AG08395 (cell line): ENCODE measurements at places on chromosomes 3 and 15.

- peak; percentile 55 for DNase-seq
These were observed 4.2 kb downstream of the TEX264 start for GRCh38 chr3:51675201-51675611.

- DNase-seq = no peak
These were observed 249.6 kb upstream of the ROBO1 start for GRCh38 chr3:80017369-80017768.

- peak; percentile 69 for DNase-seq
These were observed 9.1 kb downstream of the BFSP2 start for GRCh38 chr3:133408961-133409360.

GRCh38 chr3:153293265-153293664 lies 131.2 kb downstream of the RAP2B start:
- peak; percentile 45 for DNase-seq

DNA sequence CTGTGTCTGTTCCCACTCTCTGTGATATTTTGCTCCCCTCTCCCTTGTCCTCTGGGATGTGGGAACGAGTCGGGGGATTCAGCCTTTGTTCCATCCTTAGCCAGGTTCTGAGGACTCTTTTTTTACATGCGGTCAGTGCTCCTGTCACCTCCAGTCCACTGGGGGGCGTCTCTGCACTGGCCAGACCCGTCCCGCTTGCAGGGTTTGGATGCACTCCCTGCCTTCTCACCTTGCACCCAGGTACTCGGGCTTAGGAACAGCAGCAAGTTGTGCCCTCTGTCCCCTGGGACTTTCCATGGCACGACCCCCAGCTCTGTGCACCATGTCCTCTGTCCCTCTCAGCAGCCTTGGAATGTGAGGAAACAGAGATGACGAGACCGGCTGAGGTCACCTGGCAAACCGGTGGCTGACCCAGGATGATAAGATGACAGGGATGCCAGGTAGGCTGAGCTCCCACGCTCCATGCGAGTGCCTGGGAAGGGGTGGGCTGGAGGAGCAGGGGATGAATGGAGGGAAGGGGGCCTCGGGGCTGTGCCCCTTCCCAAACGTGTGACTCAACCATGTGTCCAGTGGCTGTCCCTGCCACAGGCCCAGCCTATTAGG lies 27.3 kb upstream of the FGD5 start:
- peak; percentile 63 for DNase-seq

DNA sequence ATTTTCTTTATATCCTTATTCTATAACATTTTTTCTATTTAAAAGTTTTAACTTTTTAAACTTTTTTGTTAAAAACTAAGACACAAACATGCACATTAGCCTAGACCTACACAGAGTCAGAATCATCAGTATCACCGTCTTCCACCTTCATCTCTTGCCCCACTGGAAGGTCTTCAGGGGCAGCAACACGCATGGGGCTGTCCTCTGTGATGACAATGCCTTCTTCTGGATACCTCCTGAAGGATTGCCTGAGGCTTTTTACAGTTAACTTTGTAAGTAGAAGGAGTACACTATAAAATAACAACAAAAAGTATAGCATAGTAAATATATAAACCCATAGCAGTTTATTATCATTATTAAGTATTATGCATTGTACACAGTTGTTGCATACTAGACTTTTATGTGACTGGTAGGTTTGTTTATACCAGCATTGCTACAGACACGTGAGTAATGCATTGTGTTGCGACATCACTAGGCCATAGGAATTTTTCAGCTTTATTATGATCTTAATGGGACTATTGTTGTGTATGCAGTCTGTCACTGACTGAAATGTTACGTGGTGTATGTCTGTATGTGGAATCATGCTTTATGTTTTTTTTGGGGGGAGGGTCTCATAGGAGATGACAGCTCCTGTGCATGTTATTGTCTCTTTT lies 18.2 kb downstream of the ATP1B3 start:
- peak; percentile 48 for DNase-seq

- DNase-seq = peak; percentile 18
These were observed 384.7 kb downstream of the NTRK3 start for GRCh38 chr15:87871731-87872320.

- DNase-seq = no peak
These were observed 210.1 kb downstream of the CHST2 start for GRCh38 chr3:143329567-143330211.

DNA sequence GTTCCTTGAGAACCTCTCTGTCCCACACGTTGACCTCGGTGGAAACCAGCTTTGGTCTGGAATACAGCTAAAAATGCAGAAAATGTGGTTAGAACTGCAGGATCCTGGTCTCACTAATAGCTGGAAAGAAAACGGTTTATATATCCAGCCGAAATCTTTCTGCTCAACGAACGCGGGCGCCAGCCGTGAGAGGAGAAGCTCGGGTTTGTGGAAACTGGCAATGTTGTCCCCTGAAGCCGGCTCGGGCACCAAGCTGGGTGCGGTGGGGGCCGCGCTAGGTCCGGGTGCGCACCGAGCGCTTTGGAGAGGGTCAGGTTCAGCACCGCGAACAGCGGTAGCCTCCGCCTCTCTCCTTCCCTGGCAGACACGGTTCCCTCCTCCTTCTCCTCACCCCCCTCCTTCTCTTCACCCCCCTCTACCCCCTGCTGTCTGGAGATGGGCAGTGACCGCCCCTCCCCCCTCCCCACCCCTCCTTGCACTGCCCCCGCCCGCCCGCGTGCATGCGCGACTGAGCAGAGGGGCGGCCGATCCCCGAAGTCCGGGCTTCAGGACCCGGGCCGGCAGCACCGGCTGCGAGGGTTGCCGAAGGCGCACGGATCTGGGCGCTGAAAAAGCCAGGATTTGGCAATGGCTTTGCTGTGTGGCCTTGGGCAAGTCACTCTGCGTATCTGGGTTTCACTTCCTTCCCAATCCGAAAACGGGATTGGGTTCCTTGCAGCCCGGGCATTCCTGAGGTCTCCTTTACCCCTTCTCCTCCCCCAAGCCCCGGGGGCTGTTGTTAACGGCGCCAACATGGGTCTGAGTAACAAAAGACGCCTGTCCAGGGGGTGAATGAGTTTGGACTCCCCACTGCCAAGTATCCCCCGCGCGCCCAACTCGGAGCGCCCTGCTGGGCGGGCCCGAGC lies at the start of gene SKOR1:
SKOR1 (plus strand) TSS at position 534 of the 905 bp plus-strand sequence; CDS start at position 628, 94 bp downstream.
- DNase-seq = peak; percentile 64

DNA sequence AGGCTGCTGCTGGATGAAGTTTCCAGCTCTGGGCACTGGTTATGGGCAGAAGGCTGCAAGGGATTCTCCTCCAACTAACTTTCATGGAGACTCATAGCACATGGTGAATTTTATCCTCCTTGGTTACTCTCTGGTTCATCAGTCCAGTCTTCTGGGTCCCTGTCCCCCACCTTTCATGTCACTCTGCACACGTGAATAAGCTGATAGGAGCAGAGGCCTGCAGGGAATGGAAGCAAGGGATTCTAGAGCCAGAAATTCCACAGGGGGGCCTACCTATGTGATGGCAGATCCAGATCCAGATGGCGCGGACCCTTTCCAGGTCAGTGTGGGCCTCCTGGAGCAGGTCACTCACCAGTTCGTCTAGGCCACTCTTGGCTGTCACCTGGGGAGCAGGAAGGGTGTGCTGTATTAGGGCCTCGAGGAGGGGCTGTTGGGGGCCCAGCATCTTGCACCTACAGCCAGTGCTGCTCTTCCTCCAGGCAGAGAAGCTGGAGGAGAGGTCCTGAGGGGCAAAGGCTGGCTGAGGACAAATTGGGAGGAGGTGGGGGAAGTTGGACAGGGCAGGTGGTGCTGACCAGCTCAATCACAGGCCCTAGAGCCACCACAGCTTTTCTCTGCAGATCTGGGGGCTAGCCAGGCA lies 30.2 kb downstream of the KY start:
- no peak for DNase-seq

DNA sequence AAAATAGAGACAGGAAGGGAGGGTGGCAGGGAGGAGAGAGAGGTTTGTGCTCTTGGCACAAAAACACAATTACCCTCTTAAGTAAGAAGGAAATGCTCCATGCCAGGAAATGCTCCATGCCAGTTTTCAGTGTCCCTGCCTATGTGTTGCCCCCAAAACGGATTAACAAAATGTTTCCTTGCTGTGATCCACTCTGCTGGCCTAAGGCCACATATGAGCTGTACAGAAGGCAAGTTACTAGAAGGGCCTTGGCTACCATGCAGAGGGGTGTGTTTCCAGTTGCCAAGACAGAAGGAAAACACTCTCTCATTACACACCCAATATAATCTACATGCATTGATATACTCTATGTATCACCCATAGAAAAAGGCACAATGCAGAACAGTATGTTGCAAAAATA lies 98.2 kb upstream of the PTPRG start:
- no peak for DNase-seq

- DNase-seq = peak; percentile 48
These were observed 53.6 kb downstream of the PAK2 start for GRCh38 chr3:196793246-196793645.

DNA sequence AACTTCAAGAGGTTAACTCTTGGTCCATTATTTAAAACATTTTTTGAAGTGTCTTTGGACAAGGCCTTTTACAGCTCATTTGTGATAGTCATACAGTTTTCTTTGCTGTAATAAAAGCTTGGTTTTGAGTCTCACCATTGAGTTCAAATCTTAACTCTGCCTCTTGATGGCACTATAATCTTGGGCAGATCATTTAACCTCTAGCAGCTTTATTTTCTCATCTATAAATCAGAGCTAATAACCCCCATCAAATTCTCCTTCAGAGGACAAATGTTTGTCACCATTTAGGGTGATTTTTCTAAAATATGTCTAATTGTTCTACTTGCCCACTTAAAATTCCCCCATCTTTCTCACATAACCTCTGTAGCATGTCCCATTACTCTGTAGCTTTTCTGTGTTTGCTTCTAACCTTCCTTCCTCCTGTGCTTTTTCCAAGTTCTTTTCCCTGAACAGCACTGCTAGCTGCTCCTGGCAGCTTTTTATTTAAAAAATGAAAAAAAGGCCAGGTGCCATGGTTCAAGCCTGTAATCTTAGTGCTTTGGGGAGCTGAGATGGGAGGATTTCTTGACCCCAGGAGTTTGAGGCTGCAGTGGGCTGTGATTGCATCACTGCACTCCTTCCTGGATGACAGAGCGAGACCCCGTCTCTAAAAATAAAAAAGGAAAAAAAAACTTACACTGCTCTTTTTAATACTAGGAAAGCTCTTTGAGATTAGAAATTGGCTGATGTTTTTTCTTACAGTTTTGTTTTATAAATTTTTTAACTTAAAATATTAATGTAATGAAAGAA lies 28.5 kb downstream of the UBE2E1 start:
- peak; percentile 41 for DNase-seq
